Activated T-helper 1 cell treated with Interleukin-2 at 50 U/mL for 16 hours (primary cell): ENCODE measurements at places on chromosomes 3 and 15.

GRCh38 chr15:65032801-65033537 lies 3.5 kb upstream of the MTFMT start:
- DNase-seq = no peak

- DNase-seq = no peak
These were observed 170.0 kb downstream of the TMEM108 start for GRCh38 chr3:133208184-133208583.

DNA sequence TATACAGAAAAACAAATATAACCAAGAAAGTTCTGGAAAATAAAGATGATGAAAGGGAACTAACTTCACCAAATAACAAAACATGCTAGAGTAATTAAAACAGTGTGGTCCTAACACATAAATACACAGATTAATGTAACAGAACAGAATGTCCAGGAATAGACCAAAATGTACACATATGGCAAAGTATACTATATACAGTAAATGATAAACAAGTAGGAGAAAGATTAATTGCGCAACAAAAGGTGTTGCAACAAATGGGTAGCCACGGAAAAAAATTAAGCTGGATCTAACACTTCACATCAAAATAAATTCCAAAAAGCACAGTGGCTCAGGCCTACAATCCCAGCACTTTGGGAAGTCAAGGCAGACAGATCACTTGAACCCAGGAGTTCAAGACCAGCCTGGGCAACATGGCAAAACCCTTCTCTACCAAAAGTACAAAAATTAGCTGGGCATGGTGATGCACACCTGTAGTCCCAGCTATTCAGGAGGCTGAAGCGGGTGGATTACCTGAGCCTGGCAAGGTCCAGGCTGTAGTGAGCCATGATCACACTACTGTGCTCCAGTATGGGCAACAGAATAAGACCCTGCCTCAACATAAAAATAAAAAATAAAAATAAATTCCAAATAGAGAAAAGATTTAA lies 19.8 kb downstream of the SCAP start:
- DNase-seq = no peak

- no peak for DNase-seq
These were observed 25.7 kb upstream of the OCA2 start for GRCh38 chr15:28124841-28125240.

GRCh38 chr3:69998759-69999139 lies 784 bp upstream of the SAMMSON start:
- DNase-seq = no peak

DNA sequence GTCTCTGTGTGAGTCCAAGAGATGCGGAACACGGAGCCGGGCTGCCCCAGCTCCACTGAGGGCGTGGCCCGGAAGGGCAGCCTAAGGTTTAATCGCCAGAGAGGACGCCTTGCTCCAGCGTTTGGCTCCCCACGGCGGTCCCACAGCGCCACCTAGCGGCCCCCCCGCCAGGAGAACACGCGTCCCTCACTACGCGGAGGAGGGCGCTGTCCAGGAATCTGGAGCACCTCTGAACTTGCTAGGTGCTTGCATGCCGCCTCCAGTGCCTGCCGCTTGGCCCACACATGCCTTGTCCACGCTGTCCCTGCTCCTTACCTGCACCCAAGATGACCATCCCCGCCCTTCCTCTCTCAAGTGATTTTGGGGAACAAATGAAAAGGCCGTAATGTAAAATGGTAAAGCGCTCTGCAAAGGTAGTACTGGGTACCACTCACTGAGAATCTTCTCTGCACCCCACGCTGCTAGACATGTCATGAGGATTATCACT lies 14.4 kb upstream of the MRPS22 start:
- DNase-seq = peak; percentile 78

DNA sequence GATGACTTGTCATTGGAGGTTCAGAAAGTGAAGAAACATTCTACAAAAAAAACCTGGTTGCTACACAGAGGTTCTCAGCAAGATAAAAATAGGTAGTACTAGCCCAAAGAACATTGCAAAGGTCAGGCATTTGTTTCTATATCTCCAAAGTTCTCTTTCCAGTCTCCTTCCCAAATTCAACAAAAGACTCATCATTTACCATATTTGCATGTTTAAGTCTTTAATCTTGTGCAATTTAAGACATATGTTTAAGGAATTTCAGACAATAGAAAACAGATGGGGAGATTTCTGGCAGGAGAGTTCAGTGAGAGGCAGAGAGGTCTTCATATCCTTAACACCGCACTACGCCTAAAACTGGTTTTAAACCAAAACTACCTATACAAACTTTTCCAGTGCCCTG lies 173.8 kb upstream of the THBS1 start:
- DNase-seq = no peak

GRCh38 chr3:2838546-2839157 lies 271.5 kb downstream of the IL5RA start:
- DNase-seq = no peak

- no peak for DNase-seq
These were observed 225.8 kb upstream of the SLCO3A1 start for GRCh38 chr15:91627473-91628278.

DNA sequence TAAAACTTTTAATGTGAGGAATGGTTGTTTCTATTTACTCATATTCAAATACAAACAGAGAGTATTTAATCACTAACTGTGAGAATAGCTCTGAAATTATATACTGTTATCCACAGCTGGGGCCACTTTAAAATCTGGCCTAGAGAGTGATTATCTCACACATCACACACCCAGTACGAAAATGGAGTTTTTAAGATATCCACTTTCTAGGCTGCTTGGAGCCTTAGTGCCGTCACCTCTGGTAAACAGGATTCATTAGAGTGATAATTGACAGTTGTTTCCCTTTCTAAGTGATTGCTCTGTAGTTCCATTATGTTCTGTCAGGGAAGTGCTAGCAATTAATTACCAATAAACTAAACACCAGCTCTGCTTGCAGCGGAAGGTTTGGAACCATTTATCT lies 942.4 kb downstream of the FHIT start:
- DNase-seq = no peak

DNA sequence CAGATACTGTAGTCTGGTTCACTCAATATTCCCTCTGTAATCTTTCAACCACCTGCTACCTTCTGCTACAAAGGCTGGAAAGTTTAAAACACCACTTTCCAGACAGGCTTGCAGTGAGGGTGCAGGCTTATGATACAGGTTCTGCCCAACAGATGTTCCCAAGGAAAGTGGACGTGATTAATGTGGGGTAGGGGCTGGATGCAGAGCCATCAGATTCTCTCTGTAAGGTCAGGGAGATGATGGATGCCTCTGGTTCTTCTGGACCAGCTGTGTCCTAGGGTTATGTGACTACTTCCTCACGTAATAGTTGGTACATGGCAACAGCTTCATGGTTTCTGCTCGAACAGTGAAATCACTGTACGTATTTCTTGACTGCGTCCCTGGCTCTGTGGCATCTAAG lies 11.1 kb downstream of the GPR176 start:
- no peak for DNase-seq

DNA sequence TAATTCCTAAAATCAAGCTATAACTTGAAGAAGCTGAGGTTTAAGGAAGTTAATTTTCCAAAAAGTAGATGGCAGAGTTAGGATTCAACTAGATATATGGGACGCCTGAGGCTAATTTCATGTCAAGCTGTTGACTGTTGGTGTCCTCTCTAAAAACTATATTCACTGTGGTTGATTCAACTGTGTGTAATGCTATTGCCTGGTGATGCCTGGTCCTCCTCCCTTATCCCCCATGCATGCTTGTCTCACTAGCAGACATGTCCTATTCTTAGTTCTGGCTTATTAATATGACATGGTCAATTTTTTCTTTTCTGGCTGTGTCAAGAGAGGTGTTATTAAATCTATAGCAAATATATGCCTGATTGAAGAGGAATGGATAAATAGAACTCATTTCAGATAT lies 156.1 kb downstream of the SPATA16 start:
- DNase-seq = no peak

DNA sequence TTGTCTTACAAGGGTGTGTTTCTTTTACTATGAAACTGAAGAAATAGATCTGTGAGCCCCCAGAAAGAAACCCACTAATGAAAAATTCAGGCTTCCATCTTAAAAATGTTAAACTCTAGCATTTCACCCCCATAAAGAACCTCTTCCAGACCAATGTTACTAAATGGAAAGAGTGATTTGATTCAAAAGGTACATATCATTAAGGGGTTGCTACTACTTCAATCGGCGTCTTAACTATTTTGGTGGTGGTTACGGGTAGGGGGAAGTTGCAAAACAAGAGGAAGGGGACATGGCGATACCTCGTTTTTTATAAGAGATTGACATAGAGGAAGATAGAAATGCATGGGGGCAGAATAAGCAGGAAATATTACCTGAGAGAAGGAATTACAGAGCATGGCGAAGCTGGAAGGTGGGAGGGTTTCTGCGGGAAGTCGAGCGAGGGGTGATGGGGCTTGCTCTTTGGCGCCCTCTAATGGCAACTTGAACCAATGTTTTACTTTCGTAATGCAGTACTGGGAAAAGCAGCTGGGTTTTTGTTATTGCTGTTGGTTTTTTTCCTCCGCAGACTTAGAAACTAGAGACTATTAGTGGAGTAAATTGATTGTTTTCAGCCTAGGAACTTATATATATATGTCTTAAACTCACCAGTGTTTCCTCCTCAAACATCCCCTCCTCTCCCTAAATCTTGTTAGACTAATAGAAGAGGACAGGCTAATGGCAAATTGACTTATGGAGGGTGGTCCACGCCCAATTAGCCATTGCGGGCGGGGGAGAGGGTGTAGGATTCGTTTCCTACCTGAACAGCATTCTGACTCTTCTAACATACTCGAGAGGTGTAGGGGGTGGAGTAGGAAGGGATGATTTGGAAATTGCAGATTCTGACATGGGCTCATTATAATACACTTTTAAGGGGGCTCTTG lies 11.3 kb upstream of the SOX2 start:
- DNase-seq = no peak

- no peak for DNase-seq
These were observed 1.6 kb downstream of the DHX30 start for GRCh38 chr3:47804577-47804976.

- DNase-seq = no peak
These were observed 14.6 kb downstream of the PCNP start for GRCh38 chr3:101588616-101589015.

DNA sequence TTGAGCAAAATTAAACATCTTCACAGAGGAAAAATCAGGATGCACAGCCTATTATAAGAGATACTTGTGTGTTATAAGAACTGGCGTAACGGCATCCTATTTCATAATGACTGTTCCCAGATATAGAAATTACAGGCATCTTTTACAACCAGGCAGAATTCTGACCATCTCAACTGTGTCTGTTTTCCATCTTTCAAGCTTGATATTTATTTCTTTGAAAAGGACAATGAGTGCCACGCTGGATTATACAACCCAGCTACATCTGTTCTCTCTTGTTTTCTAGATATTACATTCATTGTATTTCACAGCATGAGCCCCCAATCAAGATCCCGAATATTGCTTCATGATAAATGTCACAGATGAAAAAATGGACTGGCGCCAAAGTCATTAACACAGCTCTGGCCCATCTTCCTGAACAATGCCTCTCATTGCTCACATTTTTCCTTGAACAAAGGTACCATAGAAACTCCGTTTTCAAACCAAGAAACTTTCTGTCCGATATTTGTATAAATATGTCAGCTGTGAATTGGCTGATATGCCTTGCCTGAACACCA lies 420.6 kb downstream of the TBL1XR1 start:
- no peak for DNase-seq

DNA sequence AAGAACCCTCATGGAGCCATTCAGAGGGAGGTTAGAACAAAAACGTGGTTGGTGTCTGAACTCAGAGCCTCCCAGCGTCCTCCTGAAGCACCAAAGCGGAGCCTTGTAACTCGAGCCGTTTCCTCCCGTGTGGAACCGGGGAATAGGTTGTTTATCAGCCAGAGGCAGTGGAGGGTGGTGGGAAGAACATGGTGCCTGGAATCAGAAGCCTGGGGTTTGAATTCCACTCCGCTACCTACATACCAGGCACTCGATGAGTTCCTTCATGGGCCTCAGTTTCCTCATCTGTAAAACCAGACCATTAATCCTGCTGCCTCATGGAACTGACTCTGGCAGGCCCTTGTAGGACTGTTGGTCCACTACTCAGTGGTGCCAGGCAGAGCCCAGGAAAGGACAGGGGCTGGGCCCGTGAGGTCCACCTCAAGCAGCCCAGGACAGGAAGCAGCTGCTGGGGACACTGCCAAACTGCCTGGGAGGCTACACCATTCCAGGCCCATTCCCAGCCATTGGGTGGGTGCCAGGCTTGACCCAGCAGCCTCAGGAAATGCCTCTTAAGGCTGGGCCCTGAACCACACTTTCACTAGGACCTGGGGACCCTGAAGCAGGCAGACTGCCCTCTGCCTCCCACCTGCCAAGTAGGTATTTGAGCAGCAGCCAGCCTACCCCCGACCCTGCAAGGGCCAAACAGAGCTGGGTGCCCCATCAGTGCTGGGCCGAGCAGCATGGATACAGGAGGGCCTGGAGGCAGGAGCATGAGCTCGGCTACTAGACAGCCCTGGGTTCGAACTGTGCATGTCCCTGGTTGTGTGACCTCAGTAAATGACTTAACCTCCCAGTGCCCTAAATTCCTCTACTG lies 33.4 kb downstream of the PRKCD start:
- DNase-seq = no peak

- no peak for DNase-seq
These were observed 97.3 kb upstream of the AGTR1 start for GRCh38 chr3:148600440-148600839.

DNA sequence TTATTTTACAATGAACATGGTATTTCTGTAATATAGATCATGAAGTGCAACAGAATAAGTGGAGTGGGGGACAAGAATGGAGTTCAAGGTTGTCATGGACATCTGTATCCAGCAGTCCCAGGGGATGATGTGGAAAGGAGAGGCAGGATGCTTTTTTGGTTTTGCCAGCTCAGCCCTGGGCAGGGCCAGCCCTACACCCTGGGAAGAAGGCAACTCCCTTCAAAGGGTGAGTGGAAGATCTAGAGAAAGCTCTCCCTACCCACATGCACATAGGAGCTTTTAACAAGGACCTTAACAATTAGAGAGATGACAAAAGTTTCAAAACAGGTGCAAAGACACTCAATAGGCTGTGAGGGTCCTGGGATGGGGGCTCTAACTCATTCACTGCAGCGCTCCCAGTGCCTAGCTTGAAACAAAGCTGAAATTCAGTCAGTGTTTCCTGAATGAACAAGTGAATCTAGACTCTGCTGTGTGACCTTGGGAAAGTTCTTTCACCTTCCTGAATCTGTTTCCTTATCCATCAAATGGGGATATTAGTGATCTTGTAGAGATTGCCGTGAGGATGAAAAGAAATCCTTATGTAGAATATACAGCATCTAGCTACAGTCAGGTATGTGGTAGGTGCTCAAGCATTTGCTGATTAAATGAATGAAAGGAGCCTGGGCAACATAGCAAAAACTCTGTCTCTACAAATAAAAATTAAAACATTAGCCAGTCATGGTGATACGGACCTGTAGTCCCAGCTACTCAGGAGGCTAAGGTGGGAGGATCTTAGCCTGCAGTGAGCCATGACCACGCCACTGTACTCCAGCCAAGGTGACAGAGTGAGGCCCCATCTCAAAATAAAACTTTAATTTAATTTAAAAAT lies 14.3 kb downstream of the BHLHE40 start:
- no peak for DNase-seq

GRCh38 chr3:12427551-12427950 lies 56.7 kb upstream of the TSEN2 start:
- no peak for DNase-seq

- no peak for DNase-seq
These were observed 79.9 kb upstream of the RGMA start for GRCh38 chr15:93168910-93169309.
